ENCODE measurements at places on chromosomes 5 and 9.

DNA sequence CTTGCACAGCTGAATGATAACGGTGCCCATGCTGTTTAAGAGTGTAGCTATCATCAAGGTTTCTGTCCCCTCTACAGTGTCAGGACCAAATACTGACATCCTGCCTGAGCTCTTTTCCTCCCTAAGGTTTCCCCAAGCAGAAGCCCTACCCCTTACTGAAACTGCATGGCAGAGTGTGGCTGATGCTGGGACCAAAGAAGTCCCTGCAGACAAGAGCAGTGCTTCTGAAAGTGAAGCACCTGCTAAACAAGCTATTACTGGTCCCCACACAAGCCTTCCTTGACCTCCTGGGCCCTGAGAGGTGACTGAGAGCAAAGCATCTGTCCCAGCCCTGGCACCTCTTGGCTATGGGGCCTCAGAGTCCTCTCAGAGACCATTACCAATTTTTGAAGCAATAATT, 56.1 kb downstream of the CFAP90 start:
- no peak for DNase-seq

DNA sequence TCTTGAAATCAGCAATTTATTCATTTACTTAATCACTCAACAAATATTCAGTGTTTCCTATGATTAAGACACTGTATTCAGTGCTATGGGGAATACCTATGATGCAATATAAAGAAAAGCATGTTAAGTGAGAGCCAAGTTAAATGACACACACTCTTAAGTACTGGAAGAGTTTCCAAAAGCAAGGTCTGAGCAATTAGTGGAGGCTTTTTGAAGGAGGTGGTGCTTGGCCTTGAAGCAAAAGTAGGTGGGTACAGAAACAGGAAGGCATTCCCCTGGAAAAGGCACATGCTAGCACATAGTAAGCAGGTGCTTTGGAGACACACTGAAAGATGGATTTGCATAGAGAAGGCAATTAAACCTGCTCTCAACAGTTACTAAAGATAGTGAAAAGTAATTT, 4.0 kb downstream of the TSLP start:
- DNase-seq, result peak; percentile 11

DNA sequence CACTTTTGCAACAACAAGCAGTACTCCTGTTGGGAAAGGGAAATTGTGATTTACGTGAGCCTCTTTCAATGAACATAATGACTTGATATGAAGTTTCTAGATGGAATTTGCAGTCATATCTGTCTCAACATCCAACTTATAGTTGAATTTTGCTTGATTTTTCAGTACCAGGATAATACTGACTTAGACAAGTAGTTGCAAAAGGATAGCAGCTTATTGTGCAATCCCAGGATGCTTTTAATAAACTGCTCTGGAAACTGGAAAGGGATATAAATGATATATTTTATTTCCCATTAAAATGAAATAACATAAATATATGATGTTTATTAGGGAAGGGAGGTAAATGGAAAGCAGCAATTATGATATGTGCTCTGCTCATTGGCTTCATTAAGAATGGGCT, 174.4 kb upstream of the RGMB start:
- DNase-seq, result no peak

- DNase-seq, result no peak
These were observed 267.8 kb upstream of the ZNF608 start for GRCh38 chr5:125014202-125014601.

DNA sequence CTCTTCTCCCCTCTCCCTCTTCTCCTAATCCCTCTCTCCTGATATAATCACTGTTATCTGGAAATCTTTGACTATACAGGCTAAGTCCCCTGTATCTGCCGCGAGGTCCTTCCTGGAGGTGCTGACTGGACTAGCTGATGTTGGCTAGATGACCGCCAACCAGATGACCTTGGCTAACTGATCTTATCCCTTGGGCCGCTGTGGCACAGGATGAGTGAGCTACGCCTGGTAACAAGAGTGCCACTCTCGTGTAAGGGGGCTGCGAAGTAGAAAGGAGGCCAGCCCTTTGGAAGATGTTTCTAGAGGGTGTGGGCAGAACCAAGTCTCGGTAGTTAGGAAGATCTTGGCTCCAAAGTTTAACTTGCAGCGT, 345 bp upstream of the PRRC1 start:
- DNase-seq, result no peak

GRCh38 chr5:140574165-140574564, 9.5 kb downstream of the SLC35A4 start:
- DNase-seq, result no peak

DNA sequence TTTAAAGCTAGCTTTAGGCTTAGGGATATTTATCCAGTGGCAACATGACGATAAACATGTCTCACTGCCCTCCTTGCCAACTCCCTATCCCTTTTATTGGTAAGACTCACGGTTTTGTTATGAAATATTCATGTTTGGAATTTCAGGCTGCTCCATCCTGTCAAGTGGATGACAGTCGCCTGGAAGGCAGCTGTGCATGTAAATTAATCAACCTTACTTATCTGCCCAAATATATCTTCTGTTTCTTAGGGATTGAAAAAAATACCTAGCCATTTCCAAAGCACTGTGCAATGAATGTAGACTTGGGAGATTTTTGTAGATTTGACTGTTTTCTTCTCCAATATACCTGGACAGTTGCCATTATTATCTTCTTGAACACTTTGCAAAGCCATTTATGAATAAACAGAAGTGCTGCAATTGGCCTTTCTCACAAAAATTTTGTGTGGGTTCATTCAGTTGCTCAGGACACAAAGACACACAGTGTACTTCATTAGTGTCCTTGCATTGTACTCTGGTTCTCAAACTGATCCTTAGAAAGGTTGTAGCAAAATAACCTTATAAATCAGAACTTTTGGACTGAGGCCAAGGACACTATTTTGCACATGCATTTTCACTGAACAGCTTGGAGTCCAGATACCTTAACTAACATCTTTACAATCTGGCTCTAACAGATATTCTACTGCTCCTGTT, 889.4 kb upstream of the SEMA6A start:
- no peak for DNase-seq

DNA sequence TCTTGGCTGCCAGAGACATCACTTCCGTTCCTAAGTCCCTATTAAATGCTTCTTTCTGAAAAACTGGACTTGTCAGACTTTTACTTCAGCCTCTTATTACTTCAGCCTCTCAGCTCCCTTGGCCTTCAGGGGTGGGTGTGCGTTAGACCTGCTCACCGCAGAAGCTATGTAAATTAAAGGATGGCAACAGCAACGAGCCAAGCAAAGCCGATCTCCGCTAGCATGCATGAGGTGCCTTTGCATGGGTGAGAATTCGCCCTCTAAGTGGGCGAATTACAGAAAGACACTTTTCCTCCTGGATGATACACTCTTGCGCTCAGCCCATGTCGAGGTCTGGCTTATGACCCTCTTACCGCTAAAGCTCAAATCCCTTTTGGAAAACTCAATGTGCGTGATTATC, 10.9 kb upstream of the IL3 start:
- DNase-seq, result no peak

DNA sequence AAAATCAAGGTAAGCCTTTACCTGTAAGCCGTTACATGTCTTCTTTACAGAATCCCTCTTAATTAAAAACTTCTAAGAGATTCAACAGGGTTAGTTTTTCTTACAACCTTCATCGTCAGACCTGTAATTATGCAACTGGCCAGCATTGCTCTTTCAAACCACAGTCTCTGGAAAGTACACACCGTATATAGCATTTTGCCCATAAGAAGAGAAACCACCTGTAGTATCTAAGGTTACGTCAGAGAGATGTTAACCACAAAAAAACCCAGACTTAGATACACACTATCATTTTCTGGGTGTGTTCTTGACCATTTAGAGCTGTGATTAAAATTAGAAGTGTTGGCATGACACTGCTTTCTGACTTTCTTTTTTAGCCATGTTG, 140.0 kb downstream of the MUSK start:
- no peak for DNase-seq

GRCh38 chr5:38728029-38728428, 117.8 kb upstream of the OSMR start:
- no peak for DNase-seq

GRCh38 chr5:135032999-135033861, 798 bp downstream of the PITX1 start:
- DNase-seq, result peak; percentile 33

DNA sequence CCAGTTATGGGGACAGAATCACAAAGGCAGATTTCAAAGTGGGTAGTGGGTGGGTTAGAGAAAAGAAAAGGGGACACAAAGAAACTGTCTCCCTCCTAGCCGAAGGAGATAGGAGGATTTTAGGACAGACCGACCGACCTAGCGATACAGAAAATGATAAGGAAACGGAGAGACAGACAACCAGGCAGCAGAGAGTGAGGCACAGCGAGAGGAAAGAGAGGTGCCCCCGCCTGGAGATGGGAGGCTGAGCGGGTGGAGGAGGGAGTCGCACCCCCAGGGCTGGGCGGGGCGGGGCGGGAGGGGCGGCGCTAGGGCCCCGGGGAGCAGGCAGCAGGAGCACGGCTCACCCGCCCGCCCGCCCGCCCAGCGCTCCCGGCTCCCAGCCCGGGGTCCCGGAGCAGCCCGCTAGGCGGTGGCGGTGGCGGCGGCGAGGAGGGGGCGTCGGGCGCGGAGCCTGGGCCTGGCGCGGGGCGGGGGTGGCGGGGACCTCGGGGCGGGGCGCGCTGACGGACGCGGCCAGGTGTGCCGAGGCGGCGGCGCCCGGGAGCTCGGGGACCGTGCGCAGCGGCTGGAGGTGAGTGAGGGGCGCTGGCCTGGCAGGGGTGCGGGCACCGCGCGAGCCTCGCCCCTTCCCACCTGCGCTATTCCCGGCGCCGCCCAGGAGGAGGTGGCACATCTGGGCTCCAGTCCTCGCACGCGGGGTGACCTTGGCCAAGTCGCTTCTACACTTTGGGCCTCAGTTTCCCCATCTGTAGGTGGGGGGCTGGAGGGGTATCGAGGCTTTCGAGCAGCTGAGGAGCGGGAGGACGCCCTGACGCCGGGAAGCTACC, 15.9 kb upstream of the SYNPO start:
- DNase-seq, result peak; percentile 44

GRCh38 chr5:112385566-112385965, 33.5 kb downstream of the EPB41L4A start:
- no peak for DNase-seq

GRCh38 chr5:141478321-141478945, 2.7 kb downstream of the PCDHGC3 start:
- DNase-seq, result no peak

DNA sequence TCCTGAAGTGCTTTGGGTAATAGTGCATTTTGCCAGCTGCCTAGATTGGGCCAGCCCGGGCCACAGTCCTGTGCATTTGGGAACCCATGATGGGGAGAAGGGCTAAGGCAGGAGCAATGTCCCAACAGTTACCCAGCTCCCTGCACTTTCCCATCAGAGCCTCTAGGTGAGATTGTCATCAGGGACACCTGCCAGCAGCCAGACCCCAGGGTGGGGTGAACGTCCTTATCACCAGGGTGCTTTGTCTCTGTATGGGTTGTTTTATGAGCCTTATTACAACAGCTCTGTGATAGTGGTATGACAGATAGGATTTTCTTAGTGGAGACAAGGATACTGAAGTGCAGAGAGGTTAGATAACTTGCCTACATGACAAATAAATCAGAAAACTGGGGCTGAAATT, 365.7 kb downstream of the OSTF1 start:
- no peak for DNase-seq

- no peak for DNase-seq
These were observed 81.9 kb upstream of the TLR4 start for GRCh38 chr9:117622347-117622746.

DNA sequence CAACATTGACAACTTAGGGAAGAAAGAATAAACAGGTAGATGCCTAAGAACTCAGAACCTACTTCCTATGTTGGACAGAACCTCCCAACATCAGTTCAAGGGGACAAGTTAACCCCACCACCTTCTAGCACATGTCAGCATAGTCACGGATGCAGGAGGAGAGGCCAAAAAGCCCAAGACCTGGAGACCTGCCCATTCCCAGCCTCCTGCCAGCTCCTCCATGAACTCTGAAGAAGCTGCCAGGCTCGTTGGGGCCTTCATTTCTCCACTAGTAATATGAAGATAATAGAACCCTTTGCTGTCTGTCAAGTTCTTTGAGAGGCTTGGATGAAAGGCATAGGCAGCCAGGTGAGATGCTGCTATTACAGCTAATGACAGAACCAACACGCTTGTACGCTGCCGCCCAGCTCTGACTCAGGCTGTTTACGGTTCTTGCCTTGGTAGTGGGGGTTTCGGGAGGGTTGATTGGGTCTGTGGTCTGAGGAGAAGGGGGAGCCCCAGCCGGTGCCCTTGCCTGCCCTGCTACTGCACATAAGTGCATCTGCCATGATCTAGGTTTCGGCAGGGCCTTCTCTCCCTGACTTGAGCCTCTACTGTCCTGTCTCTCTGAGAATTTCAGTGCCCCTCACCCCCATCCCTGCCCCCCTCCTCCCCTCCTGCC, 82.2 kb downstream of the NRG2 start:
- no peak for DNase-seq

DNA sequence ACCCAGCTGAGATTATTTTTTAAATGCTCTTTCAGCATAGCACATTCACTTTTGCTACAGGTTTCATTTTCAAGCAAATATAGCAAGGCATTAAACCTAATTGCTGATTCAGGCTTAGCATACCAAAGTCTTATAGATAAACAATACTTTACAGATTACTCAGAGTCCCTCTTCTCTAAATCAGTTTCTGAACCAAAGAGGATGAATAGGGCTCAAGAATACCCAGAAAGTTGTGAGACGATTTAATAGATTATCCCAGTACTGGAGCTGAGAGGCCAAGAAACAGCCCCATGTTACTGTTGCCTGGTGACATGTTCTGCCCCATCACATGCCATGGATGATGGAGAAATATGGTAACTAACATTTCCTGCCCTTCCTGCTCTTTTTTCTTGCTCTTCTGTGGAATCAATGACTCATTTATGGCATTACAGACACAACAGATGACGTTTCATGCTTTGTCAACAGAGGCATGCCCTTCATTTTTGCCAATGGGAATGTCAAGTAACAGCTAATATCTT, 18.1 kb upstream of the SSBP2 start:
- no peak for DNase-seq

- no peak for DNase-seq
These were observed 4.3 kb downstream of the RAI14 start for GRCh38 chr5:34660444-34660843.

GRCh38 chr5:113343343-113343742, 91.4 kb downstream of the TSSK1B start:
- no peak for DNase-seq

- no peak for DNase-seq
These were observed 204.8 kb upstream of the HAPLN1 start for GRCh38 chr5:83925321-83925954.

DNA sequence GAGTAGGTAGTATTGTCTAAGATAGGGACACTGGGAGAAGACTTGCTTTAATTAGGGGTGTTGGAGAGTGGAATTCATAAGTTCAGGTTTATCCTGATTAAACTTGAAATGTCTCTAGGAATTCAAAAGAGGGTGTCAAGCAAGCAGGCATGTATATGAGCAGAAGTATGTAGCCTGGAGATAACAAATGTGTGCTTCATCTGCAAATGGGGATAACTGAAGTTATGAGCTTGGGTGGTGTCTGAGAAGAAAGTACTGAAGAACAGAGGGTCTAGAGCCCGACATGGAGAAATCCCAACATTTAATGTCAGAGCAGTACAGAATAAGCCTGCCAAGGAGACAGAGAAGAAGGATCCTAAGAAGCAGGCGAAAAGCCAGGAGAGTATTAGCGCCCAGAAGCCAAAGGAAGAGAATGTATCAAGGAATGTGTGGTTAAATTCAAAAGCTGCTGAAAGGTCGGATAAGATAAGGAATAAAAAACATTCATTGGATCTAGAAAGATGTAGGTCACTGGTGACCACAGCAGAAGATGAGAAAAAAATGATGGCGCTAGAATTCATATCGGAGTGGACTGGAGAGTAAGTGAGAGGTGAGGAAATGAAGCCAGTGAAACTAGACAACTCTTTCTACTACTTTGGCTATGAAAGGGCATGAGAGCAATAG, 401.5 kb upstream of the PIK3R1 start:
- DNase-seq, result no peak

GRCh38 chr9:134455934-134456755, 129.9 kb downstream of the RXRA start:
- DNase-seq, result peak; percentile 76
